ENCODE measurements at places on chromosomes 2 and 18. TPM values are rescaled to one million over a fixed set of nuclear protein-coding genes. Genes with fewer than 3 reads are reported as not detected.

Gene FAM237A
- total RNA-seq: not detected

Gene PRPF40A
- 188 TPM for total RNA-seq

Gene SCYGR4
- not detected for total RNA-seq

Gene CD8B
- not detected for total RNA-seq

Gene ZAP70
- not detected for total RNA-seq

Gene DSG1
- total RNA-seq: not detected

Gene XIRP2
- total RNA-seq: 0.33 TPM

Gene CMPK2
- total RNA-seq: 2.6 TPM

Gene ZNF512
- 44.5 TPM for total RNA-seq

Gene RTP5
- total RNA-seq: not detected

Gene CCDC121
- 2.6 TPM for total RNA-seq

Gene TMEM198
- total RNA-seq: not detected

Gene DUSP2
- 1.7 TPM for total RNA-seq

Gene ZNF385B
- total RNA-seq: not detected

Gene ANTXR1
- 2.6 TPM for total RNA-seq

Gene RSAD2
- total RNA-seq: 0.33 TPM

Gene LRP2
- total RNA-seq: not detected

Gene NCKAP5
- 0.96 TPM for total RNA-seq

Gene SEMA4C
- total RNA-seq: 35.3 TPM
